ENCODE measurements at places on chromosomes 4 and X.

GRCh38 chrX:64977051-64977450, 801 bp upstream of the ZC4H2 start:
- no peak for DNase-seq

DNA sequence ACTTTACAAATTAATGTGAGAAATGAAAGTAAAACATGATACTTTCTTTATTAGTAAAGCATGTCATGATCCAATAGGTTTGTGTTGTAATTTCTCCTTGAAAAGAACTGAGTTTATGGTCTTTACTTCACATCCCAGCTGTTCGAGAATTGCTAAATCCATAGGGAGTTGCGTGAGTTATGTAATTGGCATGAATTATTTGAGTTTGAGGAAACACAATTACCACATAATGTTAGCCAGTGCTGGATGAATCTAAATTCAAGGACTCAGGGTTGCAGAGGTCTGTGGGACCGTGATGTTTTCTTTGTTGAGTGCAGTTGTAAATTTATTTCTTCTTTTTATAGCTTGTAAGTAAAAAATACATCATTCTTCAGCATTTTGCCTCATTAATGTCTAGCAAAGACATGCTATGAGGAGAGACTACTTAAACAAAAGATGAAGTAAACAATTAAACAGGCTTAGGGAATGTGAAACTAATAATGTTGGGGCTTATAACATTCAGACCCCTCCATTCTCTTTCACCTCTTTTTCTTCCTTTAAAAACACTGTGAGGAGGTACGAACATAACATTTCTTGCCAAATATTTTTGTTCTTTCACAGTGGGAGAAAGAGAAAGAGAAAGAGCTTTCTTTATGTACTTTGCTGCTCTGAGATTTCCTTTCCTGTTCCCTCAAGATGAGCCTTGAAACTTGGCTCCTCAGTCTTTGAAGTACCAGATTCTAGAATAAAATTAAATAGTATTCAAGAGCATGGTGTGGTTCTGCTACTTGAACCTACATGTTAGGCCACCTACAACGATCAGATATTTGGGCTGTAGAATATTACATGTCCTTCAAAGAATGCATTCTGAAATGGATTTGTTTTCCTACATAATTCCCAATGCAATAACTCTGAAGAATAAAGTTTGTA, 159.6 kb upstream of the ANK2 start:
- peak; percentile 92 for DNase-seq

GRCh38 chr4:31148990-31149389, 428.8 kb downstream of the PCDH7 start:
- no peak for DNase-seq

DNA sequence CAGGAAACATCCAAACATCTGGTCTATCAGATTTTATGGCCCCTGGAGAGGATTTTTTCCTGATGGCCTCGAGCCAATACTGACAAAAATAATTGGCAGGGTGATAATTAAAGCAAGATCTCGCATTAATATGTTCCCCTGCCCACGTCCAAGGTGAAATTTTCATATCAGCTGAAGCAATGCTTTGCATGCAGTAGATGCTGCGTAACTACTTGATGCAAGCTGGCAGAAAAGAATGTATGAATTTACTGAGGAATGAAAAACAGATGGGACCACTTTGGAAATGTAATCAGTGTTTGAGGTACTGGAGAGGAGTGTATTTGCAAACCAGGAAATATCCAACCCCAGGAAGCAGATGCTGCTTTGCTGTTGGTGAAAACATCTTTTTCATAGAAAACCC, 36.8 kb upstream of the REST start:
- DNase-seq: peak; percentile 85

- DNase-seq: peak; percentile 71
These were observed 443.7 kb upstream of the ATOH1 start for GRCh38 chr4:93384887-93385286.

GRCh38 chrX:23765868-23766267, 17.1 kb upstream of the SAT1 start:
- no peak for DNase-seq

- DNase-seq: peak; percentile 55
These were observed 12.7 kb downstream of the STEEP1 start for GRCh38 chrX:119552508-119552907.

DNA sequence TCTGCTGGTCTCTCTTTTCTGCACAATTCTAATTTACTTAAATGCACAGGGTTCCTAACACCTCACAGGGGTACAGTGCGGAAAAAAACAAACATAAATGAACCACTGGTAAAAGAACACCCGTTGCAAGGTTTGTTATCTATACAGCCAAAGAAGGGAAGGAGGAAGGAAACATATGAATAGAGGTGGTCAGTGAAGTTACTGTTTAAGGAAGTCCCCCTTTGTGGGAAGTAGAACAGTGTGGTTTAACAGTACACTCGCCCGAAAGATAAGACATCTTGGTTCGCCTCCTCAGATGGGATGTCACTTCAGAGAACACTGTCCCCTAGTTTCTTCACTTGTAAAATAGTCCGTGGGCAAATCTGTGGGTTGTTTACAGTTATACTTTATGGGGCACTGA, 57.5 kb downstream of the TEC start:
- no peak for DNase-seq

GRCh38 chr4:99402765-99403164, 32.4 kb downstream of the ADH7 start:
- no peak for DNase-seq

GRCh38 chrX:46587753-46588171, 14.2 kb downstream of the CHST7 start:
- no peak for DNase-seq

GRCh38 chrX:68433981-68434299, 645 bp upstream of the OPHN1 start:
- DNase-seq: no peak

DNA sequence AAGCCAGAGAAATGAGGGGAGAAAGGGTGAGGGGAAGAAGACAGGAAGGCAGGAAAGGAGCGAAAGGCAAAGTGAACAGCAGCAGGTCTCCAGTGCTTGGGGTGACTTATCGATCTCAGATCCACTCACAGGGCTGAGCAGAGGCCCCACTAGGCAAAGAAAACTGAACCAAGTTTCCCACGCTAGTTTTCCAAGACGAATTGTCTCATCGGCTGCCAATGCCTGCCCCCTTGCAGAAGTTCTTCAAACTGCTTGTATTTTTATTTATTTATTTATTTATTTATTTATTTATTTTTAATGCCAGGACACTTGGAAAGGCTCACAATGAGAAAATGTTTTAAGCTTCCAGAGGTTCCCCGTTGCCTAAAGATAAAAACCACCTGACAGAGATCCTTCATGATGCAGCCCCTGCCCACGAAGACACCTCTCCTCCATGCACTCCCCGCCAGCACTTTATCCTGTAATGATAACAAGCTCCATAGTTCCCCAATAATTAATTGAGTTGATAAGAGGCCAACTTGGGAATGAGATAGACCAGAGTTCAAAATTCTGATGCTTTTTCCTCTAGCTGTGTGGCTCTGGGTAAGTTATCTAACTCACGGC, 43.2 kb downstream of the QDPR start:
- DNase-seq: peak; percentile 51

- peak; percentile 2 for DNase-seq
These were observed 991.6 kb downstream of the FAT4 start for GRCh38 chr4:126306152-126306869.

GRCh38 chrX:123854329-123854728, 5.5 kb upstream of the XIAP start:
- peak; percentile 31 for DNase-seq

GRCh38 chrX:151771726-151772125, 37.2 kb downstream of the CNGA2 start:
- no peak for DNase-seq

DNA sequence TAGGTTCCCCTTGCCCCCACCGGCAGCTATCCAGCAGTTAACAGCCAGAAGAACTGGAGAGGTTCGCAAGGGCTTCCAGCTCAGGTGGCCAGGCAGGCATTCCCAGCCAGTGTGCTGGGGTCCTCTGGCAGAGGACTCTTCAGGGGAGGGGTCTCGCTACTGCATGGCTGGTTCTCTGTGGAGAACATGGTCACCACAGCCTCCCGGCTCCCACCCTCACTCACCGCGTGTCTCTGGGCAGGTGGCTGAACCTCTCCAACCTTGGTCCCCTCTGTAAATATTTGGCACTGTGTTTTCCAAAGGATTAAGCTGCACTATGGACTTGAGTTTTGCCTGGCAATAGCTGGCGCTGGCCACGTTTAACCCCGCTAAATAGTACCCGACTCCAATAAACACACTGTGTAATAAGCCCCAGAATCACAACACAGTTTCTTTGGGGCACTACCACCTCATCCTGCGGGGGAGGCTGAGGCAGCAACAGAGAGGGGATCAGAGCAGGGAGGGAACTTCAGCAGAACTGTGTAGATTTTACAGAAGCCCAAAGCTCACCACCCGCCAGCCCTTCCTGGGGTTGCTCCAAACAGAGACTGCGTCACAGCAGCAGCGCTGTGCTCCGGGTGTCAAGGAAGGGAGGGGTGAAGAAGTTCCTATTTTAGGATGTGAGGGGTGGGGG, 15.2 kb downstream of the BCOR start:
- no peak for DNase-seq

DNA sequence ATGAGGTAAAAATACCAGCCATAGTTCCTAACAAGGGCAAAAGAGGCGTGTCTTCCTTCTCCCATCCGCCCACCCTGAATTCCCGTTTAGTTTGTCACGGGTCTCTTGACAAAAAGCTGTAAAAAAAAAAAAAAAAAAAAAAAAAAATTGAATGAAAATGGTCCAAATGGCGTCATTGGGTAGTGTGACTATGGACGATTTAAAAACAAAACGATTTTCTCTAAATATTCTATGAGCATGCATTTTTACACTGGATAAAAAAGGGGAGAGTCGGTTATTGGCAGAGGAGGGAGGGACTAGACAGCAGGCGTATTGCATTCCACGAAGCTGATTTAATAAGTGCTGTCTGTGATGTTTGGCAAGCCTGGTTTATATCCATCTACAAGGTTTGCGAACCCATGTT, at the start of gene FAM133A:
Gene FAM133A (plus strand): TSS at position 338 of the 403 bp plus-strand sequence. CDS start 35,214 bp downstream, outside the sequence.
- peak; percentile 49 for DNase-seq

GRCh38 chr4:127249767-127250108, 383.0 kb upstream of the INTU start:
- no peak for DNase-seq

- peak; percentile 18 for DNase-seq
These were observed 10.3 kb upstream of the AKAP17A start for GRCh38 chrX:1581132-1581531.

DNA sequence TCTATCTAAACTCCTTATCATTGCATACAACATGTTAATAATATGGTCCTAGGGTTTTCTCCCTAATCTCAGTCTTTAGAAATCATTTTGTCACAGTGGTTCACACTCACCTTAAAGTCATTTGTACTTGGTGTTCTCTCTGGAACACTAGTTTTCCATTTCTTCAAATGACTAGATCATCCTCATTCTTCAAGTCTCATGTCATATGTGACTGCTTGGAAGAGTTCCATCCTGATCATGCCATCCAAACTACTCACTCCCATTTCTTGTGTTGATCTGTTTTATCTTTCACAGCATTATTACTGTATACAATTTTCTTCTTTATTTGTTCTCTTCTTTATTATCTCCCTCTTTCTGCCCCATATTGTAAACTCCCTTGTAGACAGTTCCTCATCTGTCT, 66.5 kb downstream of the HTR2C start:
- DNase-seq: no peak

DNA sequence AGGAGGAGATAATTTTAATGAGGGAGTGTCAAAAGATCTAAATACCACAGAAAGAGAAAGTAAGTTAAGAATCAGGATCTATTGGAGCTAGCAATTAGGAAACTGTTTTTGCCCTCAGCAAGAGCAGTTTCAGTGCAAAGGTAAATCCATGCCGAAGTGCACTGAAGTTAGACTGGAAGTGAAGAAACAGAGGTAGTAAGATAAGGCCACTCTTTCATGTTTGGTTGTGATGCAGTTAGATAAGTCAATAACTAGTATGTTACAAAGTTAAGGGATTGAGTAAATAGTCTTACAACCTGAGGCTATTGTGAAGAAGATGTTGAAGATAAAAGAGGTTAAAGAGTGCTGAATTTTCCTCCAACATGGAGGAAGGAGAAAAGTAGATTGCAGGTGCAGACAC, 46.7 kb upstream of the UCP1 start:
- DNase-seq: no peak

DNA sequence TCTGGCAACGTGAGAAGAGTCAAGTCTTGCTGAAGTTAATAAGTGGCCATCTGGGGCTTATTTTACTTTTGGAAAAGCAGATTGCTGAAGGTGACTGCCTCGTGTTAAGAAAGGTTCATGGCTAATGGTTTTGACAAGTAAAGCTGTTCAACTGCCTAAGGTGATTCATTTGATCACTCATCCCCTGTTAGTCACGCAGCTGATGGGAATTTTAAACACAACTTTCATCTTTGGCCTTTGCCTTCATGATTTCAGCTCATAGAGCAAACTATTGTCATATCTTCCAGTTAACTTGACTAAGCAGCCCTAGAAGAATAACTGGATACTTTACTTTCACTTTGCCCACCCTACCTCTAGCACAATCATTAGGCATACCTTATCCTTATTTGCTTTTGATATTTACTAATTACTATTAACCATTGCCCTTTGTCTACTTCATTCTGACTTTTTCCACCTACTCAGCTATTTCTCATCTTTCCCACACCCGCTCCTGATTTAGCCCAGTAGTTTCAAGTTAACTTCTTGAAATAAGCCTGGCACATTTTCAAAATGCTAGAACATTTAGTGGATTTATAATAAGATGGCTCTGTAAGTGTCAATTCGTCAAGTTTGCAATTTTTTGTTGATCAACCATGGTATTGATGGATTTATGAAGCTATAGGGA, 170.6 kb upstream of the S100G start:
- peak; percentile 69 for DNase-seq

DNA sequence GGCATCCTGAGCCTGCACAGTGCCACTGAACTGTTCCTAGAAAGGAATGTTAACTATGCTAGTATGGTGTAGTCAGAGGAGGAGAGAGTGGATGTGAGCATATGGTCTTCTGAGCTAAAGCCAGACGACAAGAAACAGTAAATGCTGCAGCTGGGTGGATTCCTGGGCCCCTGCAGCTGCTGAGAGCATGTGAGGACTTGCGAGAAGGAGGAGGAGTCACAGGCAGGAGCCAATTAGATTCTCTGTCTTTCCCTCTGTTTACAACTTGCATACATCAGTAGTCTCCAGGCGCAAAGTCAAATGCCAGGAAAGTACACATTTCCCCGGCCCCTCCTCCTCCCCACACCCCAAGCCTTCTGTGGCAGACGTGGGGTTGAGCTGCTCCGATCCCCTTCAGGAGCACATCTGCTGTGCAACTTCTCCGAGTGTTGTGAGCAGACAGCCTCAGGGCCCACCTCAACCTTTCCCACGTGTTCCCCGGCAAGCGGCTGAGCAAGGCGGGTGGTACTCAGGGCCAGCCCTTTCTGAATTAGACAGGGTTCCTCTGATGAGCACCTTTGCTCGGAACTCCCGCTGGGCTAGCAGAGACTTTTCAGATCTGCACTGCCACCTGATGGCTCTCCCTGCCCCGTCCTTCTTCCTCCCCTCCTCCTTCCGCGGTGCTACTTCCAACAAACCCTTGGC, 108.7 kb upstream of the ATP6AP2 start:
- peak; percentile 87 for DNase-seq

Data from fibroblast of upper back skin (primary cell).